ENCODE measurements at places on chromosomes 2 and 18. TPM values are rescaled to one million over a fixed set of nuclear protein-coding genes. Genes with fewer than 3 reads are reported as not detected.
A peak's percentile ranks its signal among the peaks of the same experiment; 100 is the strongest.

LAMA1 gene
- total RNA-seq: 1.2 TPM

SNRPD1 gene
- total RNA-seq: 24.2 TPM

OSBPL6 gene
- 5.3 TPM for total RNA-seq

PID1 gene
- under 0.01 TPM for total RNA-seq

UGT1A9 gene
- under 0.01 TPM for total RNA-seq

ACMSD gene
- total RNA-seq: 0.34 TPM

ACOXL gene
- total RNA-seq: not detected

SCYGR2 gene
- total RNA-seq: not detected

GRCh38 chr18:50218432-50219197, 23.7 kb upstream of the MYO5B start:
- DNase-seq: peak; percentile 64

- no peak for DNase-seq
These were observed 325.8 kb upstream of the POU3F3 start for GRCh38 chr2:104528101-104528500.

GRCh38 chr2:55408918-55409868, 10.5 kb downstream of the CCDC88A start:
- no peak for DNase-seq

GRCh38 chr2:8123464-8123863, 558.4 kb upstream of the ID2 start:
- DNase-seq: no peak

GRCh38 chr2:45439788-45440773, 171.0 kb downstream of the SRBD1 start:
- peak; percentile 41 for DNase-seq

GRCh38 chr18:42901161-42901560, 214.3 kb downstream of the RIT2 start:
- DNase-seq: no peak

GRCh38 chr18:2030647-2031046, 540.7 kb downstream of the METTL4 start:
- DNase-seq: no peak

DNA sequence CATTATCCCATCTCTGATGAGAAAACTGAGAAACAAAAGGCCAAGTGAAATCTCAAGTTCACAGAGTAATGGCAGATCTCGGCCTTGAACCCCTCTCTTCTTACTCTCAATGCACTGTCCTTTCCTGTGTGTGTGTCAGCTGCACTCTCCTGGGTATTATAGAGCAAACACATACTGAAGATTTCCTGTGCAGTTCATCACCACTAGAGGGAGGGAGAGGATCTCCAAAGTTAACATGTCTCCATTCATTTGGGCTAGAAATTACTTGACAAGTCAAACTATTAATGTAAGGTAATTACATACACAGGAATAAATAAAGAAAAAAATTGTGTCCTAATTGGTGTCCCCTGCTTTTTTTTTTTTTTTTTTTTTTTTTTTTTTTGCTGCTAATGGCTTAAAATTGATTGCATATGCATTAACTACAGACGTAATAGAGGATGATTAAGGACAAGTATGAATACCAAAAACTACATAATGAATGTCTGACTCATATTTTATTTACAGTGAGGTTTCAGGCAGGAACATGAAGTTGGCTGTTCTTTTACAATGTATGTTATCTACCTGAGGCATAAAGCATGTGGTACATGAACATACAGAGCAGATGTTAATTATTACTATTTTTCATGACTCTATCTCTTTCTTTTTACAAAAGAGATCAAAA, 269.2 kb downstream of the NYAP2 start:
- DNase-seq: peak; percentile 68

GRCh38 chr2:151760139-151760650, 25.9 kb upstream of the NEB start:
- DNase-seq: no peak

GRCh38 chr18:40346146-40346545, 1608.9 kb upstream of the PIK3C3 start:
- no peak for DNase-seq

Data from dermis blood vessel endothelial cell (primary cell).